ENCODE measurements at places on chromosomes 3 and 15.

DNA sequence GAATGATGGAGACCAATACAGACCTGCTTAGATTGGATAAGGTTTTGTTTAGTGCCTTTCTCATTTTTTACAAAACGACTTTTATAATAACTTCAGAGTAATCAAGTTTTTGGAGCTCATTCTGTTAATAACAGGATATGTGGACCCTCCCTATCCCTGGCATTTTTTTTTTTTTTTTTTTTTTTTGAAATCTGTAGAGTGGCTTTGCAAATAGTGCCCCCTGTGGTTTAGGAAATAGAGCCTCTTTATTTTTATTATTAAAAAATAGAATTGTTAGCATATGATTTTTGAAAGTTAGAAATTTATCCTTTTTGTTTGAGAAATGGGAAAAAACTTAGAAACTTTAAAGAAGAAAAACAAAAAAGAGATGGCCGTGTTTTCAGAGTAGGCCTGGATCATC lies 11.4 kb downstream of the SKIL start:
- DNase-seq: no peak

DNA sequence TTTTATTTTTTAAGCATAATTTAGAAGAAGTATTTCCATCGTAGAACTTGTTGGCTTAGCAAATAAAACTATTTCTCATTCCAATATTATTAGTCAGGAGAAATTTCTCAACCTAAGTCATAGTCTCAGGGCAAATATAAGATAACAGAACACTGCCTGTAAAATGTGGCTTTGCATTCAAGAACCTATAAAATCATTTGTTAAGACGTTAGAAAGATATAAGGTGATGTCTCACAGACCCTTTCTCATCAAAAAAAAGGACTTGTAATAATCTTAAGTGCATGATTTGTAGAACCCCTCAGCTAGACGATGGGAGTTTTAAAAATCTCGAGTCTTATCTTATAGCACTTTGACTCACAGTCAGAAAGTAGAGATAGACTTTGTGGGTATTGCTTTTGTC lies 314.7 kb upstream of the CFAP20DC start:
- DNase-seq: no peak

- DNase-seq: no peak
Observed at GRCh38 chr3:72307438-72308115, 522.6 kb upstream of the PROK2 start.

DNA sequence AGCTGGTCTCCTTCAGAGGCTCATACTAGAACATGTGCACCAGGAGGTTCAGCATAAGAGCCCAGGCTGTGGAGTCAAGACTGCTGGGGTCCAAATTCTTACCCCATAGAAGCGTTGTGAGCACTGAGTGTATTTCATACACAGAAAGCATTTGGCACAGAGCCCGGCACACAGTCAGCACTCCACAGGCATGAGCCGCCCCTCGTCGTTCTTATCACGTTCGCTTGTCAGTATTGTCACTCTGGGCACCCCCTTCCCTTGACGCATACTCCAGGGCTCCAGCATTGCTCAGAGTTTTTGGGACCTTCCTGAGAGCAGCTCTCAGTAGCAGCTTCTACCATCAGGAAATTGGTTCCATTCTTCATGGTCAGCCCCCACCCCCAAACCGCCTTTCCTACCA lies 25.2 kb downstream of the CORO2B start:
- no peak for DNase-seq

GRCh38 chr3:119490153-119490552 lies 8.2 kb upstream of the TIMMDC1 start:
- DNase-seq: no peak

GRCh38 chr15:43105077-43105736 lies 631 bp downstream of the UBR1 start:
- DNase-seq: no peak

DNA sequence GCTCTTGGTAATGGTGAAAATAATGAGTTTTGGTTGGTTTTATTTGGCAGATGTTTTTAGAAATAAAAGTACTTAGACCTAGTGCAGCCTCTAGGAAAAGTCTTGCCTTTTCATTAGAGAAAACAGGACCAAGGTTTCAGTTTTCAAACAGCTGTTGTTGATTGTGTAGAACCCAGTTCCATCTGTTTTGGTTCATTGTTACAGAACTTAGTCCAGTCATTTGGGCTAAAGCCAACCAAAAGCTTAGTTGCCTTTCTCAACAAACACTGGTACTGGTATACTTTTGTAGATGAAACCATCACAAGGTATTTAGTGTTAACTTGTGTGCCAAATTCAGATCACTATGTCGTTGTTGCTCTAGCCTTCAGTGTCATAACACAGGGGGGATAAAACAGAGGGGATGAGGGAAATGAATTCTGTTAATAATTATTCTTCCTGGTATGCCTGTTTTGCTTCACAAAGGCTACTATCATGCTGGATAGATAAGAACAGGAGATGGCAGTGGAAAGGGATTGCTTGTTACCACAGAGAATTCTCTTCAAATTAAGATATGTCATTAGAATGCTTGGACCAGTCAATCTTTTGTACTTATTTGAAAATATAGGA lies 12.6 kb upstream of the APH1B start:
- no peak for DNase-seq

DNA sequence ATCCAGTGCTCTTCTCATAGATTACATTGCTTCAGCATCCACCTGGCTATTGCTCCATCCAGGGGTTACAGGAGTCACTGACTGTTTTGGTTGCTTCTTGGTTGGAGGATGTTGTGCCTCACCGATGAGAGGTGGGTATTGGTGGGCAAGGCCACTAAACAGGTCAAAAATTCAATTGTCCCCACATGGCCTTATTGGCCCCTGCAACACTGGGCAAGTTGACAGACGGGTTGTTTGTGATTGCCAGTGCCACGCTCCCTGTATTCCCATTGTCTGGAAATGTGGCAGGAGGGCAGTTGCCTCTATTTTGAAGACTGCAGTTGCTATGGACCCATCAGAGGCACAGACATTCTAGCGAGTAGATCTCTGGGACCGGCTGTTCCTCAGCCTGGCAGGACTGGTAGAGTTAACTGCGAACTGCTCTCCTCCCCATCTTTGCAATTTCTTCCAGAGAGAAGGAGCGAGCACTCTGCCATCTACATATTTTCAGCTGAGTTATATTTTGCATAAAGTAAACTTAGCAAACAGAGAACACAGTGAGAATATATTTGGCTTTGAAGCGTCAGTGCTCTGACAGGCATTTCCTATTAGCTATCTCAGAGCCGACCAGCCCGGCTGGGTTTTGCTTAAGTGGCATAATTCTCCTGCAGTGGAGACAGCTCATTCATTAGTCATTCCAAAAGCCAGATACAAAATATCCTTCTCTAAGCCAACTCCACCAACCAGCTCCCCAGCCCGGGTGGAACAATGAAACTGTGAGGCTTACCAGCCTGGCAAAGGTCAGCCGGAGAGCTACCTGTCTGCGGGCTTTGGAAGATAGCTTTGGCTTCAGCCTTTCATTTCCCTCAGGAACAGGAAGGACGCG lies 26.0 kb upstream of the MAGEF1 start:
- peak; percentile 30 for DNase-seq

GRCh38 chr3:64405211-64405835 lies 180.1 kb upstream of the PRICKLE2 start:
- no peak for DNase-seq

- no peak for DNase-seq
Observed at GRCh38 chr3:48299746-48300712, 33.4 kb downstream of the SPINK8 start.

DNA sequence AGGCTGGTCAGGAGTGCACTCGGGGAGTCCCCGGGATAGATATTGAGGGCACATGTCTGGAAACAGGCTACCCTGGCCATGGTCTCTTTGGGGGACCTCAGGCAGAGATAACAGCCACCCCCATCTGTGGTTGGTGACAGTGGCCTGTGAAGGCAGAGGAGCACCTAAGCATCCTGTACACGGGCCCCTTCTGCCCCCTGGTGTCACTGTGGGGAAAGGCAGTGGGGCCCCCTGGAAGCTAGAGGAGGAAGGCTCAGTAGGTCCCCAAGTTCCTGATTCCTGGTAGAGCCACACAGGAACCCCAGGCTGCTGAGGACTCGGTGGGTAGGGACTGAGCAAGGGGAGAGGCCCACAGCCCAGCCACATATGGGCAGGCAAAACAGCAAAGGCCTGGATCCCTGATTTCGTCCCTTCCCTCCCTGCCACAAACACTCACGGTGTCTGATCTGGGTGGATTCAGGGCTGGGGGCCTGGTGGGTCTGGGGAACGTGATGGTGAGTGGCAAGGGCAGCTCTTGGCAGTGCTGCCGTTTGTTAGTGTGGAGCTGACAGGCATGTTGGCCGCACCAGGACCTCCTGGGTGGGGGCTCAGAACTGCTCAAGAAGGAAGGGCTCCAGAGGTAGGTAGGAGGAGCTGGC lies 14.1 kb upstream of the CXCR6 start:
- no peak for DNase-seq

GRCh38 chr3:101963902-101964362 lies 114.6 kb downstream of the NFKBIZ start:
- DNase-seq: no peak

- no peak for DNase-seq
Observed at GRCh38 chr15:79977431-79978054, 6.5 kb upstream of the BCL2A1 start.

- DNase-seq: peak; percentile 32
Observed at GRCh38 chr3:46368569-46368968, 2.2 kb upstream of the CCR5 start.

DNA sequence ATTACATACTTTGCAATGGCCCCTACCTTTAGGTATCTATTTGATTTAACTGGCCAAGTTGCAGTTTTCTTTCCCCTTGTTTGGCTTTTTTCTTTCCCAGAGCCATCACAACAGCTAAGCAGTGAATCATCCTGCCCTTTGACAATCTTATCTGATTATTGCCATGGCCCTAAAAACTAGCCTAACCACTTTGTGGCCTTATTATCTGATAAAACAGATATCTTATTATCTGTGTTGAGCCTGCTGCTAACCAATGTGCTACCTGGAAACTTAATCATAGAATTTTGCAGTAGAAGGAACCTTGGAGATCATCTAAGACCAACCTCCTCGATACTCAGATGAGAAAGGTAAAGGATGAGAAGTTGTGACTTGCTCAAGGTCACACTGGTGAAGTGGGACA lies 37.1 kb downstream of the EIF4E3 start:
- no peak for DNase-seq

GRCh38 chr3:42605546-42606173 lies 5.2 kb downstream of the NKTR start:
- DNase-seq: no peak

- no peak for DNase-seq
Observed at GRCh38 chr15:57358571-57358970, 17.7 kb upstream of the CGNL1 start.

DNA sequence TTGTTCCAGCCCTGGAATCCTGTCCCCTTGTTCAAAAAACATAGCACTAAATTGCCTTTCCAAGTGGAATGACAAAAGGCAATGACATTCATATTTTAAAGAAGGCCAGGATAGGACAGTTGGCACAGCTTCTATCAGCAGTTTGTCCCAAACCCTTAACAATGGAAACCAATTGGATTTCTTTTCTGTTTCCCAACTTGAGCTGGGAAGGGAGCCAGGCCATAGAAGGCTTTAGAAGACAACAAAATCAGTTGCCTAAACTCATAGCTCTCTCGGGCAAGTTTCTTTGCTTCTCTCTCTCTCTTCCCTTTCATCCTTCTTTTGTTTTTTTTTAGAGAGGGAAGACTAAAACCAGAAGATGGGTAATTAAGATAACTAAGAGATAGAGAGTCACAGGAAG lies 227.7 kb upstream of the TPRG1 start:
- DNase-seq: no peak

GRCh38 chr15:87549296-87549695 lies 707.2 kb downstream of the NTRK3 start:
- DNase-seq: no peak

Measured in lower leg skin (tissue), 4 donors.